Stimulated activated CD8-positive, alpha-beta memory T cell treated with anti-CD3 and anti-CD28 coated beads, Interleukin-7, amount 100 ng/mL, for 1 hour (primary cell): ENCODE measurements at places on chromosomes 7 and 10.

- DNase-seq: no peak
Measured at GRCh38 chr10:68957654-68958053, 1.7 kb downstream of the DDX21 start.

GRCh38 chr7:83366629-83367028 lies 203.9 kb upstream of the PCLO start:
- DNase-seq: no peak

GRCh38 chr10:14160299-14160698 lies 170.4 kb downstream of the FRMD4A start:
- DNase-seq: no peak

DNA sequence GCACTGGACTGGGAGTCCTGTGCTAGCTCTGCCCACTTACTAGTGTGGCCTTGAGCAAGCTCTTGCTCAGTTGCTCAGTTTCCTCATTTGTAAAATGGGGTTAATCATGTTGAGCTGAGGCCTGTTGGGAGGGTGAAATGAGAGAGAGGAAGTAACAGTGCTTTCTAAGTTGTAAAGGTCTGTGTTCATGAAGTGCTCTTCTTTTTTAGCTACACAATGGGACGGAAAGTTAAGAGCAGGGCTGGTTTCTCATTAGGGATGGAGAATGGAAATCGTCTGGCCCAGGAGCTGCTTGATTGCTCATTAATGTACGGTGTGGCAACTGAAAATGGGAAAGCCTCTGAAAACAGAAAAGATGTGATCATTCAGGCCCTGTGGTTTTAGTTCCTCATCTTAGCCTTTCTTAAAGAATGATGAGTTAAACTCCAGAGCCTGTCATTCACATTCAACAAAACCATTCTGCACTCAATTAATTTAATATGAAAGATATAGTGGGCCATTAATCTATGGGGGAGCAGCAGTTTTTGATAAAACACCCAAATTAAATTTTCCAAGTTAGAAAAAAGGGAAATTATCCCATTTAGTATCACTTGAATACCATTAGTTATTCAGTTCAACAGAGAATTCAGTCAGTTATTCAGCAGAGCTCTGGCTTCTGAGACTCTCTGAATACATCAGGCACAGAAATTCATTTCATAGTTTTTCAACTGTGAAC lies 60.5 kb downstream of the SH2D4B start:
- DNase-seq: no peak

- no peak for DNase-seq
Measured at GRCh38 chr7:78702770-78703169, 750.7 kb downstream of the MAGI2 start.

- no peak for DNase-seq
Measured at GRCh38 chr10:7855205-7855604, 36.9 kb downstream of the TAF3 start.

DNA sequence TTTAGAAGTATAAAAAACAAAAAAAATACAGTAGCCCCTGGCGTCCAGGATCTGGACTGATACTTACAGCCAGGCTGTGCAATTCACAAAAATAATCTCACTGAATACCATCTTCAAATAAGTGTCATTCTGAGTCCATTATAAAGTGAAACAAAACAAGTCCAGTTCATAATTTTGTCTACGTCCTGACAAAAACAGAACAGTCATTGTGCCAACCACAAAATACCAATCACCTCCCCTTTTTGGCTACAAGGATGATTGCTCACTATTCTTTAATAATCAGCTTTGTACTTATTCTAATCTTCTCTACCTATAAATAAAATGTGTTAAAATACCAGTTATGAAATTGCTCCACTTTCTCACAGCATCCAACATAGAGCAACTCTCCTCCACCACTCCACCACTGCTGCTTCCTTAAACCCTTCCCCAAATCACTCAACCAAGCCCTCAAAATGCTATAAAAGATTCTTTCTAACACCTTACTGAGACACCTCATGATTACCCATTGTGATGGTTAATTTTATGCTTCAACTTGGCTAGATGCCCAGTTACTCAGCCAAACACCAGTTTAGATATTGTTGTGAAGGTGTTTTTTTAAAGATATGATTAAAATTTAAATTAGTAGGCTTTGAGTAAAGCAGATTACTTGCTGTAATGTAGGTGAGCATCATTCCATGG lies 479.8 kb upstream of the SEMA3A start:
- no peak for DNase-seq
